Omental fat pad (tissue), 4 donors: ENCODE measurements at places on chromosomes 6 and 20. TPM values are rescaled to one million over a fixed set of nuclear protein-coding genes. Genes with fewer than 3 reads are reported as not detected.

PTK6 gene
- total RNA-seq, result 0.12 TPM

NMBR gene
- not detected for total RNA-seq

RHAG gene
- not detected for total RNA-seq

DNA sequence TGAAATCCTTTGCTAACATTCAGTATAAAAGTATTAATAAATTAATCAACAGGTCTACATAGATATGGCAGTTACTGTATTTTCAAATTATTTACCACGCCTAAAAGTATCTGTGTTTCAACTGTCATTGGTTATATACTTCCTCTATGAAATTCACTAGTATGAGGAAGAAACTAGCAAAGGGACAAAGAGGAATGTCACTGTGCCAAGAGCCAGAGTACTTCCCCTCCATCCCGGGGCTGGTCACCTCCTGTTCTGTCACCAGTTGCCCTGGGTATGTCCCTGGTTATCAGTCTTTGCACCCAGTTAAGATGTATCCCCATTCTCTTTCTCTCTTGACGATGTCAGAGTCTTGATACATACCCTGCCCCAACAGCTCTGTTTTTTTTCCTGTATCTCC lies 476.8 kb upstream of the SOX4 start:
- no peak for DNase-seq

GRCh38 chr6:21431526-21431925 lies 162.0 kb upstream of the SOX4 start:
- no peak for DNase-seq

DNA sequence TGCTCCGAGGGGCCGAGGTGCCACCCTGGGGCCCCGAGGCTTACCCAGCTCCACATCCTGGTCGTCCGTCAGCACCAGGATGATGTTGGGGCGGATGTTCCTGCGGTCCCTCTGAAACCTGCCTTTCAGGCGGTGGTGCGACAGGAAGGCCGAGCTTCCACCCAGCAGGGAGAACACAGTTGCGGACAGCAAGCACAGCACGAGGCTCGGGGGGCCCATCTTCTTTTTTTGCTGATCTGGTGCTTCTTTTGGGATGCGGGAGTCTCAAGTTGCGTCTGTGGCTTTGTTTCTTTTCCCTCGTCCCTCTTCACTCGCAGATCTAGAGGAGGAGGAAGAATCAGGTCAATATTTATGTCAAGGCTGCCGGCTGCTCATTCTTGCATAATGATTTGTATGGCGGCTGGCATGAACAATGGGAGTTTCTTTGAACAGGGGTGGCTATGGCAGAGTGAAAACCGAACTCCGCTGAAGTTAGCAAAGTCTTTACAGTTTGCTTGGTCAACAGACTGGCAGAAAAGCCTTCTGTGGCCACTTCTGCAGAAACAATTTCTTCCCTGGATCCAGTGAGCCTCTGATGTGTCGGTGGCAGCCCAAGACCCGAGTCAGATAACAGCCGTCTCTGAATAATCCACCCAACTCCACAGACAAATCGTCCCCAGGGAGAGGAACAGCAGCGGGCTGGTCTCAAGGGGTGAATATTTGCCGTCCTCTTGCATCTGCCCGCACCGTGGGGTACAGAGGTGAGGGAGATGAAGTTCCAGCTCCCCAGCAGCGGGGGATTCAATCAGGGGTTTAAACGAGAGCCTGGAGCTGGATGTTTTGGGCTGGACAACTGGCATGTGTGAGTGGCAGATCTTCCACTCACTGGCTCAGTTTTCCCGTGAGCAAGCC lies 27.9 kb downstream of the SULF2 start:
- DNase-seq, result no peak

DNA sequence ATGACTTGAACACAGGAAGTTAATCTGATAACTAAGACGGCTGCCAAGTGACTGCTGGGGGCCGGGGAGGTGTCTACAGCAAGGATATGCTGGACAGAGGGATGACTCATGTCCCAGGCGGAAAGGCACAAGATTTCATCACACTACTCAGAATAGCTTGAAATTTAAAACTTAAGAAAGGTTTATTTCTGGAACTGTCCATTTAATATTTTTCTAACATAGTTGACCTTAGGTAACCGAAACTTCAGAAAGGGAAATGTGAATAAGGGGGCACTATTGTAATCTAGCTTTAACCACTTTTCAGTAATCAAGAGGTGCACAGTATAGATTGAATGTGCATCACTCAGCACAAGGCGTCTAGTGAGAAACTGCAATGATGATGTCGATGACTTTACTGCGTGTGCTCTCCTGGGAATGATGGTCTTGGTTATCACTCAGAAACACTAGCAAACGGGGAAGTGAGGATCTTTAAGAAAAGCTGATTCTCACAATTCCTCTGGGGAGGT lies 171.5 kb downstream of the QKI start:
- DNase-seq, result no peak

DNA sequence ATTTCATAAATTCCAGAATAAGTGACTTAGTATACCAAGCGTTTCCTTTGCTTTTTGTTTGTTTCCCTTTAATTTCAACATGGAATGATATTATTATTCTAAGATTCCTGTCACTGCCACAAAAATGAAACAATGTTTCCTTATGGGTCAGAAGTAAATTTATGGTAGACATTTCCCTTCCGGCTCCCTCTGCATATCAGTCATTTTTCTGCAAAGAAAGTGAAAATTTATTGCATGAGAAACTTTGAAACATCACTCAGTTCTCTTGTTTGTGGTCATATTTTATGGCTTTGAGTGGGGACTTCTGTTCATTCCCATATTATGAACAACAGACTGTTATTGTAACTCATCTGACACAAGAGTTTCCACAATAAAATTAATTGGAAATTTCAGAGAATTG lies 97.8 kb downstream of the NKAIN2 start:
- no peak for DNase-seq

- no peak for DNase-seq
Observed at GRCh38 chr6:35166116-35166515, 25.0 kb upstream of the TCP11 start.

- DNase-seq, result no peak
Observed at GRCh38 chr6:36638579-36638978, 39.9 kb upstream of the CDKN1A start.

DNA sequence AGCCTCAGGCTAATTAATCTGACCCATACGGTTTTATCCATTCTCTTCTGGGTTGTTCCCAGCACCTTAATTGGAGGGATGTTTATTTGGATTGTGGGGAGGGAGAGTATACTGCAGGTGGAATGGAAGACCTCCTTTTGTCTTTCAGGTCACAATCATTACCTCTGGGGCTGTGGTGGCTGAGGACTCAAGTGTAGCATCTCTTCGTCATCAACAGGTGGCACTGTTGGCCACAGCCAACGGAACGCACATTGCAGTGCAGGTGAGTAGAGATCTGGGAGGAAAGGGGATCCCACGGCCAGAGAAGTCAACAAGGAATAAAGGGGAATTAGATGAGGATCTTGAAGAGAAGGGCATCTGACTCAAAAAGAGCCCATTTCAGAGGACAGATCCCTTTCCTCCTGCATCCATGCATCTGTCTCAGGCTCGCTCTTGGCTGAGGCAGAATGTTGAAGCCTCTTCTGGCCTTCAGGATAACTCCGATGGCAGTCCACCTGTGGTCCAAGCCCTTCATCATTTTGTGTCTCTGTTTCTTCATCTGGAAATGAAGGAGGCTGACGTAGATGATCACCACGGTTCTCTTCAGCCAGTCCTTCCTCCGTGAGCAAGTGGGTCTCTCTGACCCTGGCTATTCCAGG lies 3.2 kb upstream of the DEF6 start:
- DNase-seq, result no peak

CST7 gene
- total RNA-seq, result 16.7 TPM

- no peak for DNase-seq
Observed at GRCh38 chr20:4592316-4593148, 129.2 kb upstream of the PRND start.

BPIFB4 gene
- not detected for total RNA-seq

CDH4 gene
- total RNA-seq, result 0.56 TPM

DNA sequence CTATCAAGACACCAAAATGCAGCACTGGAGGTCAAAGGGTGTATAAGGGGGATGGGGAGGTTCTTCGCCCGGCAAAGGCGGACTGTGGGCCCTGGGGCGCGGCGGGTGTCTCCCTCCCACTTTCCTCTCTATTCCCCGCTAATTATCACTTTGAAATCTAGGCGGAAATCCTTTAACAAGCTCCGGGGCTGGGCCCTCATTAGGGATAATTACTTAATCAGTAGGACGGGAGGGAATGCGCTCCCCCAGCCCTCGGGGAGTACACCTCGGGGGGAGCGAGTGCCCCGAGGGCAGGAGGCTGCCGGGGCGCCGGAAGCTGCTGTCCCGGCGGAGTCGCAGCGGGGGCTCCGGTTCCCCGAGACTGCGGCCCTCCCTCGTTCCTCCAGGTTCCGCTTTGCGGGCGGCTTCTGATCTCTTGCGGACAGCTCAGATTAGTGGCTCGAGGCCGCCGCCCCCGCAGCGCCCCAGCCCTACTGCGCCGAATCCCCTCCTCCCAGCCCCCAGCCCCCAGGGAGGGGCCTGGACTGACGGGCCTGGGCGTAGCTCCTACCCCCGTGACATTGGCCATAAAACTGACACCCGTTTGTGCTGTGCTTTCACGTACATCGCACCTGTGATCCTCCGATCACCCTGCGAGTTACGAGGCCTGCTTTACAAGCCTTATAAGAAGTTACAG lies 14.7 kb downstream of the MUCL3 start:
- DNase-seq, result no peak

EPB41L2 gene
- 165 TPM for total RNA-seq

- no peak for DNase-seq
Observed at GRCh38 chr6:137882225-137882961, 15.3 kb downstream of the TNFAIP3 start.

GRCh38 chr20:25047766-25048165 lies 10.2 kb downstream of the ACSS1 start:
- DNase-seq, result no peak

DNA sequence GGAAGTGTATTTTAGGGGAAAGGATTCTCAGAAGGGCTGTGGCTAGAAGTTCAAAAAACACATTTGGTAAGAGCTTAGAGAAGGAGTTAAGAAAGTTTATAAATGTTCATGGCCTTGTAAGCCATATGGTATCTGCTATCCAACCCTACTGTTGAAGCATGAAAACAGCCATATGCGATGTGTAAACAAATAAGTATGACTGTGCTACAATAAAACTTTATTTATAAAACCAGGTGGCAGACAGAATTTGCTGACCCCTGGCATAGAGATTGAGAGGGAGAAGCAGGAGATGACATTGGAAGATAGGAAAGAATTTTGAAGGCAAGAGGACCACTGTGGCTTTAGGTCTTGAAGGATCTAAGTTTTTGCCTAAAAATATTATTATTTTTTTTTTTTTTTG lies 583.5 kb downstream of the DOK5 start:
- DNase-seq, result no peak

DNA sequence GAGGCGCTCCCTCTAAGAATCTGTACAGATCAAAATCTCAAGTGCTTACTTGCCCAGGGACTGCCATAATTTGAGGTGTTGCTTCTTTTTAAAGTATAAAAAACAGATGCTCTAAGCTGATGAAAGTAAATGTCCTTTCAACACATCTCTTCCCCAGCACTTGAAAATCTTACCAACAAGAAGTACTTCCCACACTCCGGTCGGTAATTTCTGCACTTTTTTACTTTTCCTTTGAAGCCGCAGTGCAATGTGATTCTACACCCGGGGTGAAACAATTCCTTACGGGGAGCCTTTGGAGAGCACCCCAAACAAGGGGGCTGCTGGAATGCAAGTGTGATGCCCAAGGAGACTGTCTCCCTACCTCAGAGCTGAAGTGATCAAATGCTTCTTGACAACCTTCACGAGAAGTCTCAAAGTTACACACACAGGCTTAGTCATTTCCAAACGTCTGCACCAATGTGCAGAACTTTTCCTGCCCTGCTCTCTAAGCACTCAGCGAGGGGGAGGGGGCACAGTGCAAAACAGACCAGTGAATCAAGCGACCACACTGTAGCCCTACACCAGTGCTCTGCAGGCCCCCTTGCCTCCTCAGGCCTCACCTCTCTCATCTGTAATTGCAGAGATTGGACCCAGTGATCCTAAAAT lies 56.7 kb downstream of the ATXN1 start:
- DNase-seq, result no peak

DNA sequence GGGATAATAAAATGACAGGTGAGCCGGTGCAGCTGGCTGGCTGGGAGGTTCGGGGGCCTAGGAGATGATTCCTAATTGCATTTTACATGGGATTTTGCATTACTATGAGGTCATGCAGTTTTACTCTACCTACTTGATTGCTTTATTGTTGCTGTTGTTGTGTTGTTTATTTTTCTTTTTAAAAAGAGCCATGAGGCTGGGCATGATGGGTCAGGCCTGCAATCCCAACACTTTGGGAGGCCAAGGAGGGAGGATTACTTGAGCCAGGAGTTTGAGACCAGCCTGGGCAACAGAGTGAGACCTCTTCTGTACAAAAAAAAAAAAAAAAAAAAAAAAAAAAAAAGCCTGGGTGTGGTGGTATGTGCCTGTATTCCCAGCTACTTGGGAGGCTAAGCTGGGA lies 104.8 kb downstream of the GJA1 start:
- no peak for DNase-seq

DNA sequence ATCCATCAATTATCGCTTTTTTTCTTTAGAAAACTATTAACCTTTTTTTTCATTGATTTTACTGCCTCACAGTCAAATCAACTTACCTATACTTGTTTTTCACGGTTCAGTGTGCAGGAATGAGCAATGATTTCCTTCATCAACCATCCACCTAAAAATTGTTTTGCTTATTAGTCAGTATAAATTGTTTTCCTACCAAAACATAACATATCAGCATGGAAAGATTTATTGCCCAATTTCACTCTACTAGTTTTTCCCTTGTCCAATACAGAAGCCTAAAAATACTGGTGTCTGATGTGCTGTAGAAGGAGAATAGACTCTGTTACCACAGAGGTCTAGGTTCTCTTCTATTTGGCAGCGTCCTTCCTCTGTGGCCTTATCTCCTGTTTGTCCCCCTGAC lies 558.2 kb upstream of the CITED2 start:
- DNase-seq, result no peak

- no peak for DNase-seq
Observed at GRCh38 chr6:44180406-44180805, 21.8 kb downstream of the CAPN11 start.

DNA sequence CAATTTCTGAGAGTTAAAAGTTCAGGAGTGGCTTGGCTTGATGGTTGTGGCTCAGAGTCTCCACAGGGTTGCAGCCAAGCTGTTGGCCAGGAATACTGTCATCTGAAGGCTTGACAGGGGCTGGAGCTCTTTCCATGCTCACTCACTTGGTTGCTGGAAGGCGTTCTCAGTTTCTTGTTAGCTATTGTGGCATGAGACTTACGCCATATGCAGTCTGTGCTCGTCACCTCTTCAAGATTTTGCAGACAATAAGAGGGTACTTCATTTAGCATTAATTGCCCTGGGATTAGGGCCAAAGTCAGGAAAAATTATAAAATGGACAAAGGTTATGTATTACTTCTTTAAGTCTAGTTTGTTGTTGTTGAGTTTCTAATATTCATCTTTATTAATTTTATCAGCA lies 380.6 kb upstream of the MAP3K7 start:
- no peak for DNase-seq

TMC2 gene
- 0.46 TPM for total RNA-seq

GRCh38 chr6:7591770-7592169 lies 1.8 kb downstream of the SNRNP48 start:
- no peak for DNase-seq

GRCh38 chr6:154996016-154996590 lies 988 bp downstream of the TIAM2 start:
- no peak for DNase-seq

STMND1 gene
- not detected for total RNA-seq
